ENCODE measurements at places on chromosomes 4 and X. TPM values are rescaled to one million over a fixed set of nuclear protein-coding genes. Genes with fewer than 3 reads are reported as not detected.

ETDB gene
- total RNA-seq = not detected

PGM2 gene
- 20.1 TPM for total RNA-seq

CXCL13 gene
- total RNA-seq = not detected

P2RY8 gene
- 0.09 TPM for total RNA-seq

GPR82 gene
- total RNA-seq = not detected

Data from cerebellum (tissue), 4 donors.